Lower lobe of right lung (tissue), 2 donors: ENCODE measurements at places on chromosomes 12 and 14.

GRCh38 chr12:115146453-115146852, 462.5 kb upstream of the TBX3 start:
- DNase-seq: no peak

DNA sequence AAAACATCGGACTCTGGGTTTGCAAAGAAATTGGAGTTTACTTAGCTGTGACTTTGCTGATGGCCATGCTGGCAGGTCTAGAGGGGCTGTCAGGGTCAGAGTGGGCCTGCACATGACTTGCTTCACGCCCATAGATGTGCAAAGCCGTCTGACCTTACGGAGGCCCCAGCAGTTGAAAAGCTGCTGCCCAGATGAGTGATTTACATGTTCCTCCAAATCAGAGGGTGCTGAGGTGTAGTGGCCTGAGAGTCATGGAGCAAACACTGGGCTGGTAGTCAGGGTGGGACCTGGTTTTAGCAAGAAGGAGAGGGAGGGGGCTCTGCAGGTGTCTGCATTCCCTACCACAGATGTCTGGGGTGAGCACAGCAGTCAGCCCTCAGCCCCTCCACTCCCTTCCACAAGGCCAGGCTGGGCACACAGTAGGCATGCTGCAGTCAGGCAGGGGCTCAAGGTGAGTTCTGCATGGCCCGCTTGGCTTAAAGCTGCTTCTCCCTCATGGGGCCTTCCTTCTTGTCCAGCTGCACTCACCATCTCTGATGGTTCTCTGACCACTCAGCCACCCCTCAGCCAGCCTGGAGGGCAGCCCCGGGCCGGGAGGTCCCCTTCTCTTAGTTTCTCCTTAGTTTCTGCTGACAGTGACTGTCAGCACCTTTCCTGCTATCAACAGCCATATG, 34.2 kb upstream of the EML1 start:
- DNase-seq: peak; percentile 28

DNA sequence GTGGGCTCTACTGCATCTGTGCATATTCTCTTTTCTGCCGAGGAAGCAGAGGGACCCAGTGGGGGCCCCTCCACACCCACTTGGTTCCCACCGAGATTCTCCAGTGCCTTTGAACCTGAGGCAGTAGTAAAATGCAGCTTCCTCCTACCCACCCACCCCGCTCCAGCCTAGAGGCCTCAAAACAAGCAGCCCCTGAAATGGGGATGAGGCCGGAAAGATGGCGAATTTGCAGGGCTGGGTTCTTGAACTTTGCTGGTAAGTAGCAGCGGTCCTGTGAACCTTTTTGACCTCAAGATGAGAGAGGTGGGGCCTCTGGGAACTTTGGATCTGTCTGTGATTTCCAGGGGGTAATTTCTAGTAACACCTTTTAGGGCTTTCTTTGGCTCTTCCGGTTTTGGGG, 15.4 kb downstream of the PLEKHG3 start:
- no peak for DNase-seq

DNA sequence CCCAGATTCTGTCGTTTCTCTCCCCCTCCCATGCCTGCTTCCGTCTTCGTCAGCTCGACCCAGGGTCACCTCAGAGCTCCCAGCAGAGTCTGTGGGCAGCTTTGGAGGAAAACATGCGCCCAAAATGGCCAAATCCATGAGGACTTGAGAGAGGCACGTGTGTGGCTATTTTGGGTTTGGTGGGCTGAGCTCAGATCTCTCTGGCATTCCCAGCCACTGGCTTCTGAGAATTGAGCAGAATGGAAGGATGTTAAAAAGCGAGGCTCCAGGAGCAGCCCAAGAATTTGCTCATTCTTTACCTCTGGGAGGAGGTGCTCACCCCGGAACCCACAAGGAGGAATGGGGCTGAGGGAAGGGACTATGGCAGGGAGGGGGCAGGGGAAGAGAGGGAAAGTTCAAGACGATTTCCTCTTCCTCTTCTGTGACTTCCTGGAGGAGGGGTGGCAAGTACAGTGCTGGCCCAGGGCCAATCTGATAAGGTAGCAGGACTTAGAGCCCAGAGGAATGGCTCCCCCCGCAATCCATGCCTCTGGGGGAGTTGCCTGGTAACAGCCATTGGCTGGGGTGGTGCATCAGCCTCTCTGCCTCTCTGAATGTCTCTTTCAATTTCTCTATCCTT, 20.1 kb downstream of the TSPAN9 start:
- DNase-seq: peak; percentile 77
